Amniotic stem cell (primary cell): ENCODE measurements at places on chromosomes 5 and 9.

DNA sequence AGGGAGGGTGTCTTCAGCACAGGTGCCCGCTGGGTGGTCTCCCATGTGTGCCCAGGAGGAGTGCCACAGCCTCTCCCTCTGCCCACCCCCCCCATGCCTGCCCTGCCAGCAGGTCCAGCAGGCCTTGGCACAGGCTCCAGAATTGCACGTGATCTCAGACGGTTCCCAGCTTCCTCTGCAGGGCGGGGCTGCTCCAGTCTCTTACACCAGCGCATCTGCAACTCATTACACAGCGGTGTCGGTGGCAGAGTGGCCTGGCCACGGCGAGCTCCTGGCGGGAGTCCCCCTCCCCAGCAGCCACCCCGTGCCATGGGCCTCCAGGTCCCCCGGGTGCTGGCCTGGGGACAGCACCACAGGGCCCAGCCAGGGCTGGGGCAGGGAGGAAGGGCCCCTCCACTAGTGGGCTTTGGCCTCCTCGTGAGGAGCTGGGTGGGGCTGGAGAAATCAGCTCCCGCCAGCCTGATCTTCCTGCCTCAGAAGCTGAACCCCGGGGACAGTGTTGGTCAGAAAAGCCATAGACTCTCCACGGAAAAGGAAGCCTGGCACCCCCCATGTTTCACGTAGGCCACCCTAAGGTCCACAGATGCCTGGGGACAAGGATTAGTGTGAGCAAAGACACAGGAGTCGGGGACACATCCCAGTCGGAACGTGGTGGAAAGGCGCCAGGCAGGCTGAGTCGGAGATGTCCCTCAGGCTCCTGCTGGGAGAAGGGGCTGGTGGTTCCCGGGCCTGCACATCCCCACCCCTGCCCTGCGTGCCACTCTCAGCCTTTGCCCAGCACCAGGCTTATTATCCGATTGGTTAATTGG is 40.2 kb downstream of the RXRA start:
- peak; percentile 72 for DNase-seq

GRCh38 chr5:68147659-68148058 is 67.9 kb upstream of the PIK3R1 start:
- no peak for DNase-seq

- DNase-seq: no peak
These were observed 171.0 kb downstream of the TRIO start for GRCh38 chr5:14313986-14314690.

DNA sequence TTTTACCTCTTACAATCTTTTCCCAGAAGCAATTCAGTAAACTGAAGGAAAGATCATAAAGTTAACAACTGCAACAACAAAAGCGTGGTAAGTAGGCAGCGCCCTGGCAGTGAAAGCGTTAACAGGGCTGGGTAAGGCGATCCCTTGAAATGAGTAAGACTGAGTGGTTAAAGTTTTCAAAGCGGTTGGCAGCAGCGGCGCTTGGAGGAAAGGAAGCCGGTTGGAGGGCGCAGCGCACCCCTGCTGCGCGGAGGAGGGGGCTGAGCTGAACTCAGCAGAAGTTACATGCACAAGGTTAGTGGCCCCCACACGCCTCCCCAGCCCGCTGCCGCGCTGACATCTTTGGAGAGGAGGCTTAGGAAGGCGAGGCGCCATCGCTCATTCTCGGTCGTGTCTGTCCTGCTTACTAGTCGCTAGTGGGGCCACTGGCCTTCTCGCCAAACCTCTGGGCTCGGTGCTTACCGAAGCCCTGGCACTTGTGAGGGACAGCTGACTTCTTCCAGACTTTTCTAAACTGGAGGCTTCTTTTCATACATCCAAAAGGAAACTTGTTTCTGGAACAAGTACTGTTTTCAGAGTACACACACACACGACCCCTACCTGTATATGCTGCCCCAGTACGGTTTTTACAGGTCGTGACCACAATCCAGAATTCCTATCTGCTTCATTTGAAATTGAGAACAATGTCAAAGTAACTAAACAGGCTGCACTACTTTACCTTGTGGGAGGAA is at the start of gene SH3RF2:
SH3RF2 (plus strand) TSS at position 178 of the 731 bp plus-strand sequence. CDS start 1,351 bp downstream, outside the sequence.
- peak; percentile 54 for DNase-seq

DNA sequence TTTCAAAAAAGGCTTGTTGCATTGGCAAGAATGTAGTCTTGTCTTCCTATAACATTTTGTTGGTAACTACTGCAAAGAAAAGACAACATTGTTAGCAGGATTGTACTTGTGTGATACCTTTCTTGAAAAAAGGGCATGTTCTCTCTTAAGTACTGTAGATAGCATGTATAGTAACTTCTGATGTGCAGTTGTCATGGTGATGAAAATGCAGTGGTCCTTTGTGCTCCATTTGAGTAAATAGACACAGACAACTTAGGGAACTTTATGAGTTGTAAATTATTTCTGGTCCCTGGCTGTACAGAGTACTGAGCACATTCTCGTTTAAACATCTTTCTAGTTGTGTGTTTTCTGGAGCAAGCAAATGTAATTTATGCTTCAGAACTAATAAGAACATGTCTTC is 103.3 kb downstream of the CD180 start:
- DNase-seq: no peak

DNA sequence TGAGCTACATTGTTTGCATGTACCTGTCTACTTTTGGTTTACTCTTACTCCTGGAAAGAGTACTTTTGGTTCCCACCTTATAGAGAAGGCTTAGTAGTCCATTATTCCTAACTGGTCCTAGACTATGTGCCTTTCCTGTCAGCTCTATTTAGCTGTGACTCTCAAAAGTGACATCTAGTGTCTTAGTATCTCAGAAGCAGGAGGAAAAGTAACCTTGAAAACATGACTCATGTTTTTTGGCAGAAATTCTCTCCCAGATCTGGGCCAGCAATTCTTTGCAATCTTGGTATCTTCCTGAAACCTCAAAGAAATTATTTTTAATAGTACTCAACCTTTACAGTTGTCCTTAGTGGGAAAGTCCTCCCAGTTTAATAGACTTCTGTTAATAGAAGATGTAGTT is 691.7 kb upstream of the SEMA6A start:
- DNase-seq: no peak

DNA sequence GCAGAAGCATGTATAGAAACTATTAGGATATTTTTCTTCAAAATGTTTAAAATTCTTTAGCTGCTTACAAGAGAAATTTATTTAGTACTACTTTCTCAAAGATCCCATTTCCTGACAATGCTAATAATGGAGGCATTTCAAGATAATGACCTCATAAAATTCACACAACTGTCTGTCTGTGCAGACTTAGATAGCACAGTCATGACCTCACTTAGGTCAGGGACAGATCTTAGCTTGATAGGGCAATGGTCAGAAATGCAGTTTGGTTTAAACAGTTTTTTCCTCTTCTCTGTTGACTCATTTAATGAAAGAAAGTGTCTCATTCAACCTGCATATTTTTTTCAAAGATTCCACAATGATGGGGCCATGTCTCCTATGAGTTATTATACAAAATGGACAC is 128.4 kb downstream of the GRIA1 start:
- DNase-seq: no peak

- DNase-seq: no peak
These were observed 110.6 kb downstream of the PLPPR1 start for GRCh38 chr9:101139082-101139481.

- no peak for DNase-seq
These were observed 11.3 kb downstream of the IRX4 start for GRCh38 chr5:1871441-1871840.

- no peak for DNase-seq
These were observed 194.2 kb upstream of the CHD1 start for GRCh38 chr5:99122976-99123375.

GRCh38 chr5:112951124-112951702 is 25.4 kb upstream of the DCP2 start:
- no peak for DNase-seq

- DNase-seq: no peak
These were observed 1193.7 kb upstream of the CDH18 start for GRCh38 chr5:21181609-21182125.

GRCh38 chr9:98380065-98380681 is 124.7 kb upstream of the TBC1D2 start:
- peak; percentile 26 for DNase-seq

GRCh38 chr5:149113669-149114068 is 27.6 kb upstream of the ABLIM3 start:
- no peak for DNase-seq

GRCh38 chr9:27591093-27591492 is 17.8 kb upstream of the C9orf72 start:
- no peak for DNase-seq

DNA sequence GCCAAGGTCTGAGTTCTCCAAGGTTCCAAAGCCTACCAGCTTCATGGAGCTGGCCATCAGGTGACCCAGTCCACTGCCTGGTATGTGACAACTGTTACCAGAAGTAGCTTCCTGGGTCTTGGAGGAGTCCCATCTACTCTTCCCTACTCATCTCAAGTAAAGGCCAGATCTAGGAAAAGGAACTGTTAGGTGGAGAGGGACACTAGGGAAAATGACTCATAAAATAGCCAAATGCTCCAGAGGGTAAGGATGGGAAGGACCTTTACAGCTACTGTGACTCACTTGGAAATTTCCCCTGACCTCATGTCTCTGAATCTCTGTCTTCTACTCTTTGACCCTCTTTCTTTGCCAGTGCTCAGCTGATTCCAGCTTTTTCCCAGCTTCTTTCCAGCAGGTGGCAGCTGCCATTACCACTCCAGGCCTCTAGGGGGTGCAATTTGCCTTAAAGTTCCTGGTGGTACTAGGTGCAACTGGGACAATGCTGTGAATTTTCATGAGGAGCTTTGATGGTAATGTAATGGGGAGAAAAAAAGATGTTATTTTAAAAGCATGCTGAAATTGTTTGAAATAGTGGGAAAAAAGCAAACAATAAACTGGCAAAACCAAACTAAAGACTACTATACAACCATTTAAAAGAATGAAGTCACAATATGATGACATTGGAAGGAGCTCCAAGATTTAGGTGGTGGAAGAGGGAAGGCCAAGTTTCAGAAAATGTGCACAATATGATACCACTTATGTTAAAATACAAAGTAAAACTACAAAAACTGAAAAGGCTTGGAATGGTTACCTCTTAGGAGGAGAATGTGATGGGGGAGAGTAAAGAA is 27.1 kb upstream of the MYORG start:
- DNase-seq: peak; percentile 26

DNA sequence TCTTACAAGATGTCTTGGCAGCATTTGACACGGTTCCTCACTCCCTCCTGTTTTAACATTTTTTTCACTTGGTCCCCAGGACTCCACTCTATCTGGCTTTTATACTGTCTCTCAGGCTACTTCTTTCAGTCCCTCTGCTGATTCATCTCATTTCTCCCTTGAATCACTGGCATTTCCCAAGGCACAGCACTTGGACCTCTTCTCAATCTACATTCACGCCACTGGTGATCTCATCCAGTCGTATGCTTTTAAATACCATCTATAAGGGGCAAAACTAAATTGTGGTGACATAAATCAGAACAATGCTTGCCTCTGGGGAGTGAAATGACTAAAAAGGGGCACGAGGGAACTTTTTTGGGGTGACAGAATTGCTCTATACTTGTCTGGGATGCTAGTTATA is 47.1 kb downstream of the MAPKAP1 start:
- DNase-seq: peak; percentile 28

DNA sequence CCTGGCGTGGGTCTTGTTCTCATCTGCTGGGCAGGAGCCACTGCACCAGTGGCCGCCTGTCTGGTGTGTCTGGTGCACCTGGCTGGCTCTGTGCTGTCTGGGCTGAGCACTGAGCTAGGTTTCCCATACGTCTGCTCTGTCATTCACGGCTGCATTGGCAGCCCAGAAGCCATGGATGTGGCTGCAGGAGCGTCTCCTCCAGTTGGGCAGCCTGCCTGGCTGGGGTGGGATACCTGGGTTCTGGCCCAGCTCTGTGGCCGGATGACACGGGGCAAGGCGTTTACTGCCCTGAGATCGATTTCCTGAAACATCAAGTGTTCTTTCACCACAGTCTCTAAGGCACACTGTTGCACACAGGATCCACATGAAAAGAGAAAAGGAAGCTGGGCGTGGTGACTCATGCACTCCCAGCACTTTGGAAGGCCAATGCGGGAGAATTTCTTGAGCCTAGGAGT is 25.5 kb upstream of the SLC25A51 start:
- DNase-seq: no peak

GRCh38 chr5:50749873-50750272 is 83.4 kb downstream of the PARP8 start:
- DNase-seq: no peak

- no peak for DNase-seq
These were observed 6.8 kb downstream of the GARIN3 start for GRCh38 chr5:157159209-157159751.

DNA sequence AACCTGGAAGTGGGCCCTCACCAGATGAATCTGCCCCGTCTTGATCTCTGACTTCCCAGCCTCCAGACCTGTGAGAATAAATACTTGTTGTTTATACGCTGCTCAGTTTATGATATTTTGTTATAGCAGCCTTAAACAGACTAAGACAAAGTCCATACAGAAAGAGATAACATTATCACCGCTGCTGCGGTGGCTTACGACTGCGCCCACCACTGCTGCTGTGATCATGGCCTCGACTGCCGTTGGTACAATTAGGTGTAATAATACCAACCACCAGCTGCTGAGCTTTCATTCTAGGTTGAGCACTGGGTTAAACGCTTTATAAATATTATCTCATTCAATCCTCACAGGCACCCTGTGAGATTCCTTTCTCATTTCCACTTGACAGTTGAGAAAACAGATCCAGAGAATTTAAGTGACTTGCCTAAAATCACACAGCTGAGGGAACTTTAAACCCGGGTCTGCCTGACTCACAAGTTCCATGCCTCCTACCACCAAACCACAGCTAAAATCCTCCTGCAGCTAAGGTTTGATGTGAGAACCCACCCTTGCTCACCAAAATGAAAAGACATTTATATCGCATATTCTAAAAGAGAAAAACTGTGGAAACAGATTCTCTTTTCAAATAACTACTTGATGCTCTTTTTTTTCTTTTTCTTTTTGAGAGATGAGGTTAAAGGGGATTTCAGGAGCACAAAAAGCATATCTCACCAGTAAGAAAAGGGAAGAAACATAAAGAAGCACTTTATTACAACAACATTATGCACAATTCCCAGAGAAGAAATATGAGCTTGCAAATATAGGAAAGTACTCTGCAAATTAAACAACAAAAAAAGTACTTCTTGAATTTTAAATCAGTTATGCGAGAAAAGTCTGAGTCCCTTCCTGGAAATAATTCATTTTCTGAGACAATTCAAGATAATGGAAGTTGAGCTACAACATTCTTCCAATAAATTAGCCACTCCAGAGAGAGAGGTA is 23.9 kb downstream of the GOLM1 start:
- no peak for DNase-seq

- no peak for DNase-seq
These were observed 44.0 kb downstream of the FREM1 start for GRCh38 chr9:14866200-14866749.

GRCh38 chr5:66993882-66994281 is 202.7 kb downstream of the CD180 start:
- DNase-seq: no peak

DNA sequence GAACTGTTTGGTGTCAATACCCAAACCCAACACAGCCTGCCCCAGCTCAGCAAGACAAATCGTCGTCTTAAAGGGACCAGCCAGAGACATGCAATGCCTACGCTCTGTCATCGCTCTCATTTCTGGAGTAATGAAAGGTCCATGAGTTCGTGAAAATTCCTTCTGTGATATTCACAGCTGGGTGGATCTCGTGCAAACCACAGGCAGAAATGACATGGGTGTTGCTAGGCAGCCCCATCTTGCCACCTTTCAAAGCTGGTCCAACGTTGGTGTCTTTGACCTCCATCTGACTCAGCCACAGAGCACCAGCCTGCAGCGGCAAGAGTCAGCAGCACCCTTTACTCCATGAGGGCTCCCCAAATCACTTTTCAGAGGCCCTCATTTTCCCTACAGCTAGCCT is 215.3 kb downstream of the SLIT3 start:
- no peak for DNase-seq
